NCI-H2227 treated with DMSO at 0.1 percent for 48 hours (cell line): ENCODE measurements at places on chromosomes 13 and 19.

DNA sequence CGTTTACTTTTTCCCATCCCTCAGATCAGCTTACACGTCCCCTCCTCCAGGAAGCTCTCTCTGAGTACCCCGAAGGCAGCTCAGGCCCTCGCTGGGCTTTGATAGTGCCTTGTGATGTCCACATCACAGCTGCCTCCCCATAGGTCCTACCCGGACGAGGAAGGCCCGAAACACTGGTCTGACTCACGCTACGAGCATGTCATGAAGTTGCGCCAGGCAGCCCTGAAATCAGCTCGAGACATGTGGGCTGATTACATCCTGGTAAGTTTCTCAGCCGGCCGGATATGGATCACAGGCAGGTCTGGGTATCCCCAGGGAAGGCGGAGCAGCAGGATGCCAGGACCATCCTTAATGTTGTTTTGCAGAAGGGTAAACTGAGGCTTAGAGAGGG lies 4.8 kb downstream of the COLGALT1 start:
- no peak for DNase-seq

GRCh38 chr19:2449019-2449418 lies 7.7 kb downstream of the LMNB2 start:
- DNase-seq = no peak

DNA sequence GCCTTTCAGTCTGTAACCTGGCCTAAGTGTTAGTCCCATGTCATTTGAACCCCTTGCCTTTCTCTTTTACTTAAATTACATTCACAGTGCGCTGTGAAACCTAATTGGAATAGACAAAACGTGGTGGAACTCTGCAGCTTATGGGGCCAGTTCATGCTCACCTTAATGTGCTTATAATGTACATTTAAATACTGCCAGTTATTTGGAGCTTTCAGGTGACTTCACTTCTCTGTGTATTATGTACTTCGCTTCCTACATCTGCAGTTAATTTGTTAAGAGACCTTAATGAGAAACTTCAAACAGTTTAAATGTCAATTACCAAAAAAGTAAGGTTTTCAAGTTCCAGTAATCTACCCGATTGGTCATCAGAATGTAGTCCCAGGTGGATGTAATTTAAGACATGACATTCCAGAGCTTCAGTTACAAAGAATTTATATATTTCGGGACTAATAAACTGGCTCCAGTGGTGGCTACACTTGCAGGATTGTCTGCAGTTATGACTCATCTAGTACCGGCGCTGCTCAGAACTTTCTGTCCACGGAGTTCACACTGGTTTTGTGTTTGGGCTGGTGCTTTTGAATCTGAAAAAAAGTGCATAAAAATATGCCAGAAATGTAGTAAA lies 125.3 kb downstream of the TM9SF2 start:
- no peak for DNase-seq

GRCh38 chr13:69296130-69296529 lies 811.5 kb upstream of the ATXN8OS start:
- DNase-seq = no peak
